Activated T-cell treated with anti-CD3 and anti-CD28 coated beads for 1 hour (primary cell): ENCODE measurements at places on chromosomes 3 and 15.

GRCh38 chr15:59531066-59531675 is 80.4 kb upstream of the GCNT3 start:
- no peak for DNase-seq

DNA sequence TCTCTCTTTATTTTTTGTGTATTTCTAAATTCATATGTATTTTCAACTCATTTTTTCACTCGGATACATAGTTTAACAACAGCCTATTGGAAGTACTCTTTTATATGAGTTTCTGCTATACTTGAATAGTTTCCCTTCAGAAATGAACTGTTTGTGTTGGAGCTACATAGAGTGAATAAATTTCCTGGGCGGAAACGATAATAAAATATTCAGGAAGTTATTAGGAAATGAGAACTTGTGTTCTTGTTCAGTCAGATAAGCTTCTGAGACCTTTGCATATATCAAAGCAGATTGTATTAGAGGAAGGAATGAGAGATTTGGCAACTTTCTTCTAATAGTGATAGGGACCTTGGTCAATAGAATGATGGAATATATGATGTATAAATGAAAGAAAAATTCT is 27.3 kb downstream of the NEO1 start:
- DNase-seq: no peak

- no peak for DNase-seq
Measured at GRCh38 chr3:134833453-134834163, 38.5 kb downstream of the EPHB1 start.

GRCh38 chr15:71484080-71484479 is 326.3 kb upstream of the NR2E3 start:
- DNase-seq: no peak

DNA sequence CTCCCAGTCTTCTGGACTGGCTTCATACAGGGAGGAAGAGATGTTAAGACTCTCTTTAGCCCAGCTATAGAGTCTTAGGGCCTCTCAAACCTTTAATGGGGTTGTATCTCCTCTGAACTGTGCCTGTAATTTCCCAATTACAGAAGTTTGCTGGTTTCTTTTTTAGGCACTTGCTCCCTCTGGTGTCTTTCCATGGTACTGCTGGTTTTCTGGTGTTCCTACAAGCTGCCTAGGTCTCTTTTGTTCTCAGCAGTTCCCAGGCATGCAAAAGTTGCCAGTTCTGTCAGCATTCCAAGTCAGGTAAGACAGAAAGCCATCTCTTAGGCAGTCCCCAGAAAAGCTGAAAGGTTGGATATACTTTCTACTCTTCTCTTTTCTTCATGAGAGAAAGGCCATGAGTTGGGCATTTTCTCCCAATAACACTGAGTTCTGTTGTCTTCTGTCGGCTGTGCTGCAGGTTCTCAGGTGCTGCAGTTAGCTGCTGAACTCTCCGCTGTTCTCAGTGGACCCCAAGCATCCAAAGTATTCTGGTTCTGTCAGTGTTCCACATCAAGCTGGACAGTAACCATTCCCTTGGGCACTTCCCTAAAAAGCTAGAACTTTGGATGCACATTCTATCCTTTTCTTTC is 54.4 kb upstream of the EHHADH start:
- peak; percentile 19 for DNase-seq

DNA sequence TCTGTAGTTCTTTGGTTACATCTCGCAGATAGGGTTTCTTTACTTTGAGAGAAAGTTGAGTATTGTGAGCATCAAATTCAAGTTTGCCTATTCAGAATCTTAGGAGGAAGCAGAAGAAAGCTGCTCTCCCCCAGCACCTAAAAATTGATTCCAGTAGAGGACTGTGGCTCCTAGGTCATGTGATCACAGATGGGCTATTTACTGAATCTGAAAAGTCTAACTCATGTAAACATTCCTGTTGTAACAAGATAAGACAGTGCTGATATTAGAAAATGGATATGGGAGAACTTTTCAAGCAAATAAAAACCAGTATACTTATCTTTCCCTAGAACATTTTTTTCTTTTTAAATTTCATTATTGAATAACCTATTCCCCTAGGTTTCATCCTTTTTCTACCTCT is 308.4 kb upstream of the SLITRK3 start:
- no peak for DNase-seq

GRCh38 chr3:170301405-170301804 is 56.1 kb upstream of the SKIL start:
- DNase-seq: no peak
